ENCODE measurements at places on chromosomes 7 and 10.

DNA sequence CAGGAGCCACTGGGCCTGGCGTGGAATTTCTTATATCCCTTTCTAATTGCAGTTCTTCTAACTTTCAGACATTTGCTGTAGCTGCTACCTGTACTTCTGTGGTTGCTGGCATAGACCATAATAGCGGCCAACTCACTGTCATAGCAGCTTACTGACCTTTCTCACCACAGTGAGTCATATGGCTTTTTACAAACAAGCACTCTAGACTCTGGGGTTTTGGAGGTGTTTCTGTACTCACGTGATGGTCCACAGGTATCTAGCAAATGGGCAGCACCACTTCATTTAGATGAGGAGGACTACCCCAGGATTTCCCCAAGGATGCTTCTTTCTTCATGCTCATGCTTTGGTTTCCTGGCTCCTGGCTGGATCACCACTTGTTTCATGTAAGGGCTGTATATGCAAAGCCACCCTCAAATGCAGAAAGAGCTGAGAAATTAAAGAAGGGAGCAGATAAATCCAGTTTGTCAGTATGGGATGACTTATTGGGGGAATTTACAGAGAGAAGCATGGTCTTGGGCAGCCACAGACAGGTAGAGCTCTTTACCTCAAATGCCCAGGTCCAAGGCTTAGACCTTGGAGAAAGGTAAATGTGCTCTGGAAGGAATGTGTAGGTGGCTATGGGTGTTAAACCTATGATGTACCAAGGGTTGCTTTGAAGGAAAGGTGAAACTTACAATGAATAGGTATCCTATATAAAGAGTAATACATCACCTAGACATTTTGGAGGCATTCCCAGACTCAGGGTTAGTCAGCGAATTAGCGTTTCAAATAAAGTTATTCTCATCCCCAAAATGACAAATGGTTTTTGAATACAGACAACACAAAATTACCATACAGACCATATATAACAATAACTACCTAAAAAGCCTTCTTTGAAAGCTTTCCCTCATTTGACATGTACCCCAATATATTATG, 15.9 kb upstream of the SLC25A16 start:
- DNase-seq: no peak

- DNase-seq: no peak
Observed at GRCh38 chr7:106848851-106849442, 16.1 kb upstream of the PIK3CG start.

DNA sequence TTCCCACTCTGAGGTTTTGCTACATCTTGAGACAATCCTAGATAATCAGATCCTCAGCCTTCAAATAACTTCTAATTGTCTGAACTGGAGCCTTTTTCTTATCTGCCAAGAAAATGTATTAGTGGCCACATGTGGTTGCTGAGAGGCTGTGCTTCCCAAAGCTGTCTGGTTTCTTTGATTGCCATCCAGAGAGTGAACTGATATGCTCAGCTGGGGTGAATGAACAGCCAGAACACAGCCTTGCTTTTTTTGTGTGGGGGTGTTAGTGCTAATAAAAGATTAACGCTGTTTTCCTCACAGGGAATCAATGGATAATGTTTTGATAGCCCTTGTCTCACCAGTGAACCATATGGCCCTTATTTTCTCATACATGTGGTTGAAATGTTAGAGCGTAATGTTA, 66.9 kb downstream of the BBS9 start:
- DNase-seq: no peak

- no peak for DNase-seq
Observed at GRCh38 chr10:79399223-79399831, 46.1 kb downstream of the ZCCHC24 start.

GRCh38 chr10:71338728-71339495, 19.9 kb downstream of the SLC29A3 start:
- no peak for DNase-seq

GRCh38 chr7:141820067-141820466, 21.2 kb downstream of the PRSS37 start:
- DNase-seq: no peak
